ENCODE measurements at places on chromosomes 1 and 21.

DNA sequence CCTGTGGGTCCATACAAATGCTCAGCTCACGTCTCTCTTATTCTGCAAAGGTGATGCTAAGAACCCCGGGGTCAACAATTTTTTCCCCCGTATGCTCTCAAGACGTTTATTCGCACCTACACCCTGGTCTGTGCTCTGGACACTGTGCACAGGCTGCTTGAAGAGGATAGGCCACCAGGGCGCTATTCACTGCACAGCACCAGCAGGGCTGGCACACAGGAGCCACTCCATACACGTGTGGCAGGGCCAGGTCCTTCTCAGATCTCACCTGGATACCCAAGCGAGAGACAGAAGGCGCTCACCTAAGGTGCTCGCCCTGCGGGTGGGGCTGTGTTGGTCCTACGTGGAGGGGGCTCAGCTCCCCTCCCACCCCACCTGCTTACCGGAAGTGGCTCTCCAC lies 16.7 kb downstream of the TMEM63A start:
- no peak for DNase-seq

GRCh38 chr1:33710967-33711366 lies 152.9 kb upstream of the HMGB4 start:
- DNase-seq = no peak

GRCh38 chr1:6300342-6301048 lies 39.6 kb upstream of the GPR153 start:
- DNase-seq = no peak

DNA sequence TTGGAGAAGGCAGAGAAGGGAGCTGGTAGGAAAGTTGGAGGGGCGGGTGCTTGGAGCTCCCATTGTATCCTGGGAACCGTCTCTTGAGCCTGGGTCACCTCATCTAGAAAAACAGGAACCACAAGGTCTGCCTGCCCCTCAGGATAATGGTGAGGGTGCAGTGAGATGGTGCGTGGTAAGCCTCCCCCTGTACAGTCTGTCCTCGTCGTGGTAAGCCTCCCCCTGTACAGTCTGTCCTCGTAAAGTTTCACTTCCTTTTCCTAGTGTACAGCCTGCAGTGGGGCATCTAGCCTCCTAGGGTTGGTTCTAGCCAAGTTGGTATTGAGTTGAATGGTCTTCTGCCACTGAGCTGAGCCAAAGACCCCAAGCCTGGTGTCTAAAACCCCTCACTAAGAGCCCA lies 66.5 kb upstream of the IGSF21 start:
- DNase-seq = no peak

- DNase-seq = no peak
Measured at GRCh38 chr1:89499320-89499719, 25.3 kb upstream of the LRRC8B start.

DNA sequence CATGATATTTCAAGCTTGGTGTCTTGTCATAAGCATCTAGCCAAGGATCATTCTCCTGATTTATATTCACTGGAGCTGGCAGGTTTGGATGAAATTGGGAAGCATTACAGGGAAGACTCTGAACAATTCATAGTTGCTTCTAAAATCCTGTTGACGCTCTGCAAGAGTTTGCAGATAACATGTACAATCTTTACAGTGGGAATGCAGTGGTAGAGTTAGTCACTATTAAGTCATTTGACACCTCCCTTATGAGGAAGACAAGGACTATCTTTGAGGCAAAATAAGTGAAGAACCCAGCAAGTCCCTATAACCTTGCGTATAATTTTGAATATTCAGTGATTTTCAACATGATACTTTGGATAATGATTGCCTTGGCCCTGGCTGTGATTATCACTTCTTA lies 45.3 kb upstream of the CRB1 start:
- DNase-seq = no peak

- no peak for DNase-seq
Measured at GRCh38 chr1:185636848-185637247, 97.3 kb upstream of the HMCN1 start.

- DNase-seq = no peak
Measured at GRCh38 chr1:12402159-12402673, 172.4 kb downstream of the VPS13D start.

DNA sequence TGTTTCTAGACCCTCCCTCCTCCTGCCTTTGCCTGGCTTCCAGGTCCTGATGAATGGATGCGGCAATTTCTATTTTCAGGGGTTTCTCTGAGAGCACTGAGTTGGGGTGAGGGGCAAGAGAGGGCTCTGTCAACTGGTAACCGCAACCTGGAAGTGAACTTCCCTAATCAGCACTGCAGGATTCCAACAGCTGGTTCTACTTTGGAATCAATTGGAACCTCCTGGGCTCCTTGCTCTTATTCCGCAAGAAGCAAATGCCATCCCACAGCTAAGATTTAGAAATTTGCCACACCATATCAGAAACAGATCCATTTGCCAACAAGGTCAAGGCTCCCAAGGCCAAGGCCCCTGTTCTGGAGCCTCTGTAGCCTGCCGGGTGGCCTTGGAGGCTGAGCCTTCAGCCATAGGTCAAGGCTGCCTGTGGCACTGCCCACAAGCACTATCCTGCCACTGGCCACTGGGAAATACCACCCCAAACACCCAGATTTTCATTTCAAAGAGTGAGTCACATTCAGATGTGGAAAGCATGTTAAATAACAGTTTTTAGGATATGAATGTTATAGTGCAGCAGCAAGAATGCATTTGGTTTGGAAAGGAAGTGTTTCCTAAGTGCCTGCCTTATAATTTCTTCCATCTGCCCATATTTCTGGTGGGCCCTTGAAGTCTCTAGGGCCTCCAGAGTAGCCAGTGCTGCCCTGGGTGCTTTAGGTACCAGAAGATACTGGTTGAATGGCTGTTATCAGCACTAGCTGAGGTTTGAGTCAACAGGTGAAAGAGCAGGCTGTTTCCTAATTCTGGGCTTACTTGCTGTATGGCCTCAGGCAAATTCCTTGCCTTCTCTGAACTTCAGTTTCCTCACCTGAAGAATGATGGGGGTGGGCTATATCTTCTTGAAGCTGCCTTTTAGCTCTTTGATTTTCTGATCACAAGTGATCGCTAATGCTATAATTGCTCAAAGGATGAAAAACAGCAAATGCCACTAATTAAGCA lies 56.3 kb upstream of the JUN start:
- DNase-seq = no peak

DNA sequence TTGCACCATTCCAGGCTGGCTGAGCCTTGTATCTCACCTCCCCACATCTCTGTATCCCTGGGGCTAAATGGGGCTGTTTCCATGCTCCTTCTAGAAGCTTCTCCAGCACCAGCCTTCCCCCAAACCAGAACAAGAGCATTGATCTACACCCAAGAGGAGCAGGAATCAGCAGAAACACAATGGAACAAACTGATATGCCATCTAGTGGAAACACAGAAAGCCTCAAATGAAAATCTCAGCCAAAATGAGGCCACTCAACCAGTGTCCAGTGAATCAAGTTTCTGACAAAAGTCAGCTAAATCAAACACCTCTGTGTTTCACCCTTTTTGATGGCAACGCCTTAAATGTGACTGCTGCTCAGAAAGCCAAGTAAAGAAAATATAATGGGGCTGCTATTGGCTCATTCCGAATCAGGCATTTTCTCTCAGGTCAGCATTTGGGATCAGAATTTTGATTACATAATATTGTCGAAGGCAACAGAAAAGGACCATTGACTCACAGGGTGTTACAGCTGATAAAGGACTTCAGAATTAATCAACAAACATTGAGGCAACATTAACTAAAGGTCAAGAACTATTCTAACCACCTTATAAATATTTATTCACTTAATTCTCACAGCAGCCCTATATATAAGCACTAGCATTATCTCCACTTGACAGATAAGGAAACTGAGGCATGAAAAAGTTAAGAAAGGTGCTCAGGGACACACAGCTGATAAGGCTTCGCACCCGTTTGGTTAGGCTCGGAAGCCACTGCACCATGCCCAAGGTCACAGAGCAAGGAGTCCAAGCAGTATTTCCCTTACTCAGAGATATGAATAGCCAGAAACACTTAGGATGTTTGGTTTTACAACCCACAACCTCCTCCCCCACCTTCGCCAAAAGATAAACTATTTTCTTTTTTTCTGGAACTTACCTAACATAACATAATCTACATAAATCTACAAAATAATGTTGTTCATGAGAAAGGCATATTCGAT lies 85.8 kb upstream of the KCNJ15 start:
- DNase-seq = peak; percentile 42

DNA sequence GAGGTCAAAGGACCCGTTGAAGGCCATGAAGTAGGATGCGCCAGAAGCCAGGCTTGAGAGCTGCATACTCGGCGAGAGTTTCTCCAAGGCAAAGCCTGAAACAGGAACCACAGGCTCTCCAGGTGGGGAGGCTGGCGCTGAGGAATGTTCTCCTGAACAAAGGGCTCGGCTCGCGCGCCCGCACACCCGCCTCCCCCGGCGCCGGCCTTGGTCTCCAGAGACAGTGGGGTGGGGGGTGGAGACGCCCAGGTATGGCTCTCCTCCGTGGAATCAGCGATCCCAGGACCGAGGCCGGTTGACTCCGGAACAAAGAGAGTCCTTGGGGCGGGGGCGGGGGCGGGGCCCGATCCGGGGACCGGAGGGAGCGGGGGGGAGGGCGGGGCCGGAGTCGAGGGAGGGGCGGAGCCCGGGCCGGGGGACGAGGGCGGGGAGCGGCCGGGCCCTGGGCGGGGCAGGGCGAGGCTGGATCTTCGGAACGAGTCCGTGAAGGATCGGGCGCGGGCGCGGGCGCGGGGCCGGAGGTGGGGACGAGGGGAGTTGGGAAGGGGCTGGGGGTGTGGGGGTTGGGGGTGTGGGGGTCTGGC lies 85.0 kb downstream of the NKAIN1 start:
- peak; percentile 30 for DNase-seq

DNA sequence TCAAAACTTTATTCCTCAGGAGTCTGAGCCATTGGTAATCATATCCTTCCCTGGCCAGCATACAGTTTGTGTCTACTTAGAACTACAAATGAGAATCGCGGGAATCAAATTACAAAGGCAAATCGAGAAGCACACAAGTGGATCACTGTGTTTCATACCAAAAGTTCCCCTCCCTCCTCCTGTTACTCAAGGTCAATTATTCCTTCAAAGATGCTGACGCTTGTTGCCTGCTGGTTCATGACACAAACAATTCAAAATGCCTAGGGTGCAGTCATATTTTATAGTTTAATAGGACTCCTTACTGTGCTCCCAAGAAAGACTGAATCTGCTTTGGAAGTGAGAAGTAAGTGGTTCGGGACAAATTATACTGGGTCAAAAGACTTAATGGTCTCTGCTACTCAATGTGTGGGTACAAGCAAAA lies 93.0 kb upstream of the PBX1 start:
- no peak for DNase-seq

Data from epithelial cell of proximal tubule (primary cell).